ENCODE measurements at places on chromosomes 2 and 18. TPM values are rescaled to one million over a fixed set of nuclear protein-coding genes. Genes with fewer than 3 reads are reported as not detected.
A peak's percentile ranks its signal among the peaks of the same experiment; 100 is the strongest.

- no peaks in the 10 kb centered on the region for H3K27me3 ChIP-seq
- no peak overlapping the region for H3K4me3 ChIP-seq
- no peaks in the 10 kb centered on the region for H3K4me1 ChIP-seq
- no peaks in the 10 kb centered on the region for H3K36me3 ChIP-seq
- no peak overlapping the region for H3K27ac ChIP-seq
- no peak for DNase-seq
Observed at GRCh38 chr18:52394602-52395001, 54.6 kb downstream of the DCC start.

DNA sequence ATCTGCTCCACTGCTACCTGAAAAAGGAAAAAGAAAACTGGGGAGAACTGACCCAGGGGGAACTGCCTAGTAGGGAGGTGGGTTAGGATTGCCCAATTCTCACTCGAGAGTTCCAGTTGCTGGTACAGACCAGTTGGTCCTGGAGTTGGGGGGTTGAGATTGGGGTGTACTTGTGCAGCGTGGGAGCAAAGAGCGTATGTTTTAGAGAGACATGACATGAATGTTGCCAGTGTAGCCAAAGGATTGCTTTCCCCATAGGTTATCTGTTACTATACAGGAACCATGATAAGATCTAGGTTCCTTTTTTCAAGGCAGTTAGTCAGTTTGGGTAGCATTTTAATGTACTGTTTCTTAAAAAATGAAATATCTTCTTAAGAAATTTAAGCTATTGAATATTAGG, 68.6 kb downstream of the APLF start:
- no peaks in the 10 kb centered on the region for H3K4me1 ChIP-seq
- no peak for DNase-seq
- H3K4me3 ChIP-seq, result no peak overlapping the region
- no peaks in the 10 kb centered on the region for H3K36me3 ChIP-seq
- no peak overlapping the region for H3K27ac ChIP-seq

GRCh38 chr2:109535217-109535946, 78.4 kb downstream of the SEPTIN10 start:
- DNase-seq, result no peak
- no peaks in the 10 kb centered on the region for H3K36me3 ChIP-seq
- no peak overlapping the region for H3K27ac ChIP-seq
- peaks cover 18% of the 10 kb centered on the region for H3K4me1 ChIP-seq
- H3K27me3 ChIP-seq, result no peaks in the 10 kb centered on the region

GRCh38 chr18:4454537-4455112, 482 bp downstream of the DLGAP1 start:
- no peak for DNase-seq
- H3K27ac ChIP-seq, result no peak overlapping the region
- H3K27me3 ChIP-seq, result no peaks in the 10 kb centered on the region
- no peaks in the 10 kb centered on the region for H3K36me3 ChIP-seq
- H3K4me3 ChIP-seq, result no peak overlapping the region

DNA sequence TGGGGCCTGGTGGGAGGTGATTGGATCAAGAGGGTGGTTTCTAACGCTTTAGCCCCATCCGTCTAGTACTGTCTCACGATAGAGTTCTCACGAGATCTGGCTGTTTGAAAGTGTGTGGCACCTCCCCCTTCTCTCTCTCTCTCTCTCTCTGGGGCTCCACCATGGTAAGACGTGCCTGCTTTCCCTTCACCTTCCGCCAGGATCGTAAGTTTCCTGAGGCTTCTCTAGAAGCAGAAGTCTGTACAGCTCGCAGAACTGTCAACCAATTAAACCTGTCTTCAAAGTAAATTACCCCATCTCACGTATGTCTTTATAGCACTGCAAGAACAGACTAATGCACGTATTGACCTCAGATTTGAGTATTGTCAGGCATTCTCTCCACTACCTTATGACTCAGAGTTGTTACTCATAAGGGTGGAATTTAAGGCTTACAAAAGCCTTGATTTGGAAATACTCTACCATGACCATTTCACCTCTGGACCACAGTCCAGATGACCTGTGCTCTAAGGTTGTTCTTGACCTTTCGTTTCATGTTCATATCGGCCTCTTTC, 99.5 kb upstream of the AGAP1 start:
- no peak for DNase-seq
- H3K27ac ChIP-seq, result peak overlapping the region; percentile 59
- no peaks in the 10 kb centered on the region for H3K4me1 ChIP-seq
- no peaks in the 10 kb centered on the region for H3K36me3 ChIP-seq
- H3K4me3 ChIP-seq, result no peak overlapping the region

GRCh38 chr2:70746094-70746974, 21.7 kb downstream of the ADD2 start:
- no peak overlapping the region for H3K27ac ChIP-seq
- H3K36me3 ChIP-seq, result no peaks in the 10 kb centered on the region
- DNase-seq, result no peak
- H3K27me3 ChIP-seq, result no peaks in the 10 kb centered on the region
- H3K4me3 ChIP-seq, result no peak overlapping the region
- no peaks in the 10 kb centered on the region for H3K4me1 ChIP-seq

DNA sequence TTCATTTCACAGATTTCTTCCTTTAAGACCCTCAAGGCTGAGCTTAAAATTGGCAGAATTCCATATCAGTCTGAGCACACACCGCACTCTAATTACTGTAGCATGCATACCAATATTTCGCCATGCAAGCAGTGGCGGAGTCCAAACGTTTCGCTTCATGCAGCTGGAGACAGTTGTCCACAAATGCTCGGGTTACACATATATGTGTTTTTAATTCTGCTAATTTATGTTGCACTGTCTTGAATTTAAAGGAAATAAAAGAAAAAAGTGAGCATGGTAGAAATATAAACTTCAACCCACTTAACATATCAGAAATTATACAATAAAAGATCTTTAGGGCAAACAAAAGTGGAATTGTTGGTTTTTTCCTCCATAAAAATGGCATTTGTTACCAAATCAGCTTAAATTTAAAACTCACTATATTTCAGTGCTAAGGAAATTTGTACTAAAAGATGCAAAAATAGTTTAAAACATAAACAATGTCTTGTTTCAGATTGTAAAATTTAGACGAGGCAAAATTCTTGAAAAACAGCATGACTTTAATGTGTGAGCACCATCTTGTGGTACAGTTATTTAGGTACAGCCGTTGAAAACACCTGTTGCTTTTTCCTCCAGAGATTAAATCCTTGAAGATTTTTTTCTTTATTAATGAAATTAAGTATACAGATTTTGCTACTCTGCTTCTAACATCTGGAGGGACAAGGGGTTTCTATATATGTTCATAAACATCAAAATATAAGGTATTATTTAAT, 24.1 kb upstream of the KANSL1L start:
- no peak overlapping the region for H3K27ac ChIP-seq
- no peak overlapping the region for H3K4me3 ChIP-seq
- no peak for DNase-seq
- H3K4me1 ChIP-seq, result peaks cover 3% of the 10 kb centered on the region
- no peaks in the 10 kb centered on the region for H3K36me3 ChIP-seq

- DNase-seq, result no peak
- H3K27ac ChIP-seq, result no peak overlapping the region
- H3K27me3 ChIP-seq, result no peaks in the 10 kb centered on the region
- H3K4me1 ChIP-seq, result no peaks in the 10 kb centered on the region
- H3K36me3 ChIP-seq, result no peaks in the 10 kb centered on the region
Observed at GRCh38 chr2:6233993-6234392, 541.8 kb downstream of the SOX11 start.

- H3K36me3 ChIP-seq, result no peaks in the 10 kb centered on the region
- no peaks in the 10 kb centered on the region for H3K4me1 ChIP-seq
- H3K4me3 ChIP-seq, result no peak overlapping the region
- no peak for DNase-seq
Observed at GRCh38 chr2:222179592-222179991, 119.2 kb downstream of the PAX3 start.

DNA sequence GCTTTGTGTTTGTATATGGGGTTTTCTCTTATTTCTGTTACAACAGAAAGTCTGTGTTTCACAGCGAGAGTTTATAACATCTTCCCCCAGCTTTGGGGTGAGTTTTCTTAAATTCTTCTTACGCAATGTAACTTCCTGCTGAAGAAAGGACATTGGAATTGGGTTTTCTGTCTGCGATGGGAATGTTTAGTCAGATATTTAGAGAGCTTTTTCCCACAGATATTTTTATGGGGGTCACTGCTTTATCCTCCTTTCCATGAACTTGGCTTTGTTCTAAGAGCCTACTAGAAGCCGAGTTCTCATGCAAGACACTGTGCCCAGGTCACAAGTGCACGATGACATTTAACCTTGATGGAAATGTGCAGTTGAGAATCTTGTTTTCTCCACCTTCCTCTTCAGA, 22.1 kb downstream of the B3GNT2 start:
- H3K4me3 ChIP-seq, result no peak overlapping the region
- no peak for DNase-seq
- no peak overlapping the region for H3K27ac ChIP-seq
- H3K36me3 ChIP-seq, result no peaks in the 10 kb centered on the region
- H3K4me1 ChIP-seq, result peaks cover 27% of the 10 kb centered on the region

DNA sequence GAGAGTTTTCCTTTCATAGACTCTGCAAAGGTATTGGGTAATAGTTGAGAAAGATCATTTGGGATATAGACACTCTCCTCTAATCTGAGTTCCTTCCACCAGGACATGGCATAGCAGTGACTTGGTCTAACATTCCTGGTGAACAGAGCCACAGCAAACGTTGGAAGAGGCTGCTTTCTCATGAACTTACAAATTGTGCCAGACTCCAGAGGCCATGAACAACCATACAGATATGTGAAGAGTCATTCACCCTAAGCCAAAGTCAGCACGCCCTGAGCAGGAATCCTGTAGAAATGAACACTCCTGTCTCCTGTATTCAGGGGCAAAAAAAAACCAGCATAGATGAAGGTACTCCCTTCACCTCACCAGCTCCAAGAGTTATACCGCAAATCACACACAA, 152.8 kb downstream of the TMEM18 start:
- H3K27me3 ChIP-seq, result no peaks in the 10 kb centered on the region
- no peaks in the 10 kb centered on the region for H3K36me3 ChIP-seq
- H3K4me1 ChIP-seq, result no peaks in the 10 kb centered on the region
- H3K4me3 ChIP-seq, result no peak overlapping the region

DNA sequence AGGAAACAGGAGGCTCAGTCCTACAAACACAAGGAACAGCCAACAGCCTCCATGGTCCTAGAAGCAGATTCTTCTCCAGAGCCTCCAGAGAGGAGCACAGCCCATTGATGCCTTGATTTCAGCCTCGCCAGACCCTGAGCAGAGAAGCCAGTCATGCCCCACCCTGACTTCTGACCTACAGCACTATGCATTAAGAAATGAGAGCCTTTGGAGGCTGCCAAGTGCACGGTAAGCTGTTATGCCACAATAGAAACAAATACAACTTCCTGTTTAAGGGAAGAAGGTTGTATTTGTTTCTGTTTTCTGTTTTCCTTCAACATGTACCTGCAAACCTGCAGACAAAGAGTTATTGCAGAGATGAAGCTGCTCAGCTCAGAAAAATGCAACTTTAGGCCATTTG, 181.3 kb upstream of the AGAP1 start:
- no peaks in the 10 kb centered on the region for H3K27me3 ChIP-seq
- H3K4me1 ChIP-seq, result no peaks in the 10 kb centered on the region
- H3K36me3 ChIP-seq, result no peaks in the 10 kb centered on the region
- H3K4me3 ChIP-seq, result no peak overlapping the region
- H3K27ac ChIP-seq, result no peak overlapping the region

DNA sequence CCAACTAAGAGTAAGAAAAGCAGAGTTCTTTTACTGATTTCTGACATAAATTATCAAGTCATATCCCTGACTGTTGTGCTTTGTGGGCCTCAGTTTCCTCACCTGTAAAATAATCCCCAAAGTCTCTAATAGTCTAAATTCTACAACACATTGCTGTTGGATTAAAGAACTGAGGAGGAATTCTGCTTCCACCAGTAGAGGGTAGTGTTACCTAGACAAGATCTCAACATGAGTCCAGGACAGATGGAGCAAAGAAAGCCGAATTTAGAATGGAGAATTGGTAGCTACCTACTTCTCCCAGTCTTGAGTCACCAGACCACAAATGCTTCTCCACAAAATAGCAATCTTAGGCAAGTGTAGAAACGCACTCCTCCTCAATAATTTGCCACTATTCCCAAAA, 462.5 kb upstream of the FSHR start:
- H3K4me1 ChIP-seq, result peaks cover 9% of the 10 kb centered on the region
- H3K4me3 ChIP-seq, result no peak overlapping the region
- no peak overlapping the region for H3K27ac ChIP-seq

Gene DIS3L2
- 15.5 TPM for total RNA-seq

Gene ACADL
- total RNA-seq, result not detected

Gene NT5C1B
- total RNA-seq, result not detected
